Activated T-cell treated with anti-CD3 and anti-CD28 coated beads for 48 hours (primary cell): ENCODE measurements at places on chromosomes 5 and 9.

- no peak for DNase-seq
These were observed 167.8 kb downstream of the PAM start for GRCh38 chr5:102922799-102923477.

DNA sequence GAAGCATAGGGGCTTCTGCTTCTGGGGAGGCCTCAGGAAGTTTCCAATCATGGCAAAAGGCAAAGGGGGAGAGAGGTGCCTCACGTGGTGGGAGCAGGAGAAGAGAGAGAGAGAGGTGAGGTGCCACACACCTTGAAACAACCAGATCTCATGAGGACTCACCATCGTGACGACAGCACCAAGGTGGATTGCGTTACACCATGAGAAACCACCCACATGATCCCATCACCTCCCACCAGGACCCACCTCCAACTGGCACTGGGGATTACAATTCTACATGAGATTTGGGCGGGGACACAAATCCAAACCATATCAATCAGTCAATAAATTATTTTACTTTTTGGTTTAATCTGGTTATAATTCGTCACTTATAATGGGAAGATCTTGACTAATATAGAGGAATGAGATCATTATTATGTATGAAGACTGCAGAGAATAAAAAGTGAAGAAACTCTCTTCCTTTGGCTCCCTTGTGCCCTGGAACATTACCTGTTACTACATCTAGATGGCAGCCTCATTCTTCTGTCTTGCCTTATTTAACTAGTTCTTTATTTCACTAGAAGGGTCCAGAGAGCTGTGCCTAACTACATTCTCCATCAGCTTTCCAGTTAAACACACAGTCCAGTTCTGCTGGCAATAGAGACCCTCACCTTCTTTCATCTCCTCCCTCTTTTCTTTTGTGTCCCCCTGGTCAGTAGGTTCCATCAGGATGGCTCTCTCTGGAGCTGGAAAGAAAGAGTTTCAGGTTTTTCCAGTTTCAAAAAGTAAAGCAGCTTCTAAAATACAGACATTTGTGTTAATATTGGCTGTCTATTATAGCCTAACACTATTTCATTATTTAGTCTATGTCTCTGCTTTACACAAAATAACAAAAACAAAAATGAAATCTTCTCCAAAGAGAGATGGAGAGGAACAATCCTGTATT is 21.7 kb upstream of the SPINK7 start:
- no peak for DNase-seq

GRCh38 chr9:97555164-97555563 is 53.7 kb downstream of the TMOD1 start:
- DNase-seq = no peak

DNA sequence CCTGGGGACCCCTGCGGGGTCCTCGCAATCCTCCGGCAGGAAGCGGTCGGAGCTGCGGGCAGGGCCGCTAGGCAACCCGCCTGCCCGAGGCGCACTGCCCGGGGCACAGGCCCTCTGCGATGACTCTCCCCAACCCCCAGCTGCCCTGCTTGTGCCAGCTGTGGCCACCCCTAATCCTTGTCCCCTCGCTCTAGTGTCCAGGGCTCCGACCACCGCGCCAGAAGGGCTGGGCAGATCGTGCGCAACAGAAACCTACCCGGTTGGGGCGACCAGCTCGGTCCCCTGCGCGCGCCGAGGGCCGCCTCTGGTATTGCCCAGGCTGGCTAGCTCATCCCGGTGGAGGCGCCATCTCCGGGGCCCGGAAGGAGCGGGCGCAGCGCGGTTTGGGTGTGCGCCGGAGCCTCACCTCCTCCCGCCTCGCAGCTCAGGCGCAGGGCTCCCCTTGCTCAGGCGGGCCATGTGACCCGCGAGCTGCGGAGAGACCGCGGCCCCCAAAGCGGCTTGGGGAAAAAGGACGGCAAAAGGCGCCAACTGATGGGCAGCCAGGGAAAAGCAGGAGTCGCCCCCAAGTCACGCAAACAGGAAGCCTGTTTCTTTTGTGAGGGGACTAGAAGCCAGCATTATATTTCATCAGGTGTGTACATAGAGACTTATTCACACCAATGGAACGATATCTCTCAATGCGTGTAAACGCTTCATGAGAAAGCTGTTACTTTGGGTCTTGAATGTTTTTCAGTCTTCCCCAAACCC is 46.8 kb upstream of the RNF20 start:
- no peak for DNase-seq

DNA sequence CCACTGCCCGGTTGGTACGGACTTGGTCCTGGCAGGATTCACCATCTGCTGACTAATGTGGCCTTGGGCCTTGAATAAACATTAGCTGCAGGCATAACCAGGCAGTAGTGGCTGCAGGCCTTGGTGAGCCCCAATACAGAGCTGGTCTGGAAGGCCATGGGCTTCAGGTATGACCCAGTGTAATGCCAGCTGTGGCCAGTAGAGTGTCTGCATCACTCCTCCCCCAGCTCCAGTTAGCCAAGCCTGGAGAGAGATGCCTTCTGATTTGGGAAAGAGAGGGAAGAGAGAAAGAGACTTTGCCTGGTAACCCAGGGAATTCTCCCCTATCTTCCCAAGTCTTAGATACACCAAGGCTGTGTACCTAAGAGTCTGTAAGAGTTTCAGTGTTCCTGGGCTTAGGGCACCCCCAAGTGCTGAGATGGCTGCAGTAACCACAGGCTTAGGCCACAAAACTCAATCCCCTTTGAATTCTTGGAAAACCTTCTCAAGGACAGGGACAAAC is 5.6 kb upstream of the C5 start:
- no peak for DNase-seq
